Stimulated activated CD4-positive, alpha-beta T cell treated with anti-CD3 and anti-CD28 coated beads, Interleukin-1b, Interleukin-23, amount 100 ng/mL, for 4 hours (primary cell): ENCODE measurements at places on chromosomes 11 and 22.

GRCh38 chr22:36180038-36180880 is 19.7 kb upstream of the APOL3 start:
- DNase-seq = peak; percentile 84

GRCh38 chr11:2579315-2580060 is 120.3 kb downstream of the KCNQ1OT1 start:
- DNase-seq = no peak

DNA sequence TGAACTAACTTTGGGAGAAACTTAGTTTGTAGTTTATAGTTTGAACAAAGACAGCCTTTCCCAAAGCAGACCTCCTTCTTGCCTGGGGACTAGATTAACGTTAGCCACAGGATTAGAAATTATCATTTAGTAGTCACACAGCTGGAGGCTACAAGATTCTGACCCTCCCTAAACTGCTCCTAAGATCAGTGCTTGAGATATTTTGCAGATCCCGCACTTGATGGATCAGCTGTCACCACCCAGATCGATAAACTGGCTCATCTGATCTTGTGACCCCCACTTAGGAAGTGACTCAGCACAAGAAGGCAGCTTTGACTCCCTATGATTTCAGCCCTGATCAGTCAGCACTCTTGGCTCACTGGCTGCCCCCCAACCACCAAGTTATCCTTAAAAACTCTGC is 1.6 kb downstream of the SLC22A24 start:
- no peak for DNase-seq

DNA sequence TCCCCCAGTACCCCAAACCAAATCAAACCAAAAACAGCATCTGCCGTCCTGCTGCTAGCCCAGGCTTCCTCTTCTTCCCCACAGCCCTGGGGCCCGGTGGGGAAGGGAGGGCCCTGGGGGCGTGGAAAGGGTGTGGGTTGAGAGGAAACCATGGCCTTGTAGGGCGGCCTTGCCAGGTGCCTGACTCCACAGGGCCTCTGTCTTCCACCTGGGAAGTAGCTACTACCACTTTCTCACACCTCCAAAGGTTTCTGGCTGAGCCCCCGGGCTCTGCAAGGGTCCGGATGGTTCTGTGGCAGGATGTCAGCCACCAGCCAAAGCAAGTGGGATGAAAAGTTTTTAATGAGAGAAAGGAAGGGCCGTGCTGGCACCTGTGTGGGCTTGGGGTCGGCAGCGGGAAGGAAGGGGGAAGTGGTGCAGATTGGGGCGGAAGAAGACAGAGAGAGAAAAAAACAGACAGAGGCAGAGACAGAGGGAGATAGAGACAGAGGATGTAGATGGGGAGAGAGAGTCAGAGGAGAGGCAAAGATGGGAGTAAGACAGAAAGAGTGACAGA is 10.5 kb downstream of the TPST2 start:
- peak; percentile 32 for DNase-seq

- DNase-seq = no peak
These were observed 57.6 kb downstream of the REXO2 start for GRCh38 chr11:114496915-114497314.

DNA sequence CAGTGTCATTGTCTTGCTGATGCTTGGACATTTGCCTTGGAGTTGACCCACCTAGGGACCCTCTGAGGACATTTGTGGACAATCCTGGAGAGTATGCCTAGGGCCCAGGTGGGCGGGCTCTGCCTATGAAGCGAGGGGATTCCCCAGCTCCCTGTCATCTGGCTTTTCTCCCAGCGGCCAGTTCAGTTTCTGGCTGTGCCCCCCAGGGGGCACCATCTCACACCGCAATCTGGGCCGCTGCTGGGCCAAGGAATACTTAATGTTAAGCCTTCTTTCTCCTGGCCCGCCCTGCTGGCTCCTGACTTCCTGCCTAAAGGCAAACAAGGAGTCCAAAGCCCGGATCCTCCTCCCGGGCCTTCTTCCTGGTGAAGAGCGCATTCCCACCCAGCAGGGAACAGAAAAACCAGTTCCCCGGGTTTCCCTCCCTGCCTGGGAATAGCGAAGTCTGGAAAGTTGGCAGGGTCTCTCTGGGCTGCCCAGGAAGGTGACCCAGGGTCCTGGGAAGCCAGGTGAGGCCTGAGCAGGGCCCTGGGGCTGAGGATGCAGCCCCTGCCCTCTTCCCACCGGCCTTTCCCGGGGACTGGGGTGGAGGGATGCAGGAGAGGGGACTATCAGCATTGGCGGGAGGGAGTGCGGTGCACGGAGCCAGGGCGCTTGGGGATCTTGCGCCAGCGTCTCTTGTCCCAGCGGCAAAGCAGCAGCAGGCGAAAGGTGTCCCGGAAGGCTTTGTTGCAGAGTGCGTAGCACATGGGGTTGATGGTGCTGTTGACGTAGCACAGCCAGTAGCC is 11.9 kb downstream of the CHRM1 start:
- peak; percentile 23 for DNase-seq

GRCh38 chr11:123392431-123392830 is 37.6 kb upstream of the GRAMD1B start:
- DNase-seq = no peak

- DNase-seq = no peak
These were observed 5.9 kb upstream of the GLB1L3 start for GRCh38 chr11:134270250-134270714.

- no peak for DNase-seq
These were observed 5.9 kb downstream of the SF1 start for GRCh38 chr11:64772303-64773018.

DNA sequence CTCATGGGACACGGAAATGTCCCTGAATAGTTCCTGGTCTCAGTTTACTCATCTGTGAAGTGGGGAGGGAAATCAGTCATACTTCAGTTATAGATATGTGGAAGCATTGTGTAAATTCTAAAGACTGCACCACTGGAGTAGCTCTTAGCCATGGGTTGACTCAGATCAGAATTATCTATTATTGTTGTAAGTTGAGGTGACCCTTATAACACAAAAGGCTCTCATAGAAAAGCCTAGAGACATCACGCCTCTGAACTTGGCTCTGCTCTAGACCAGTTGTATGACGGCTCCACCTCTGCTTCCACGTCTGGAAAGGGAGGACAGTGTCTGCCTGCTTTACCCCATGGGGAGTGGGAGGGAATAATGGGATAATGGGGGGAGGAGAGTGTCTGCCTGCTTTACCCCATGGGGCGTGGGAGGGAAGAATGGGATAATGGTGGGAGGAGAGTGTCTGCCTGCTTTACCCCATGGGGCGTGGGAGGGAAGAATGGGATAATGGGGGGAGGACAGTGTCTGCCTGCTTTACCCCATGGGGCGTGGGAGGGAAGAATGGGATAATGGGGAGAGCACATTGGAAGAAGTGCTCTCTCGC is 98.2 kb downstream of the AMOTL1 start:
- no peak for DNase-seq

- no peak for DNase-seq
These were observed 573.9 kb upstream of the CADM1 start for GRCh38 chr11:116078101-116078591.

DNA sequence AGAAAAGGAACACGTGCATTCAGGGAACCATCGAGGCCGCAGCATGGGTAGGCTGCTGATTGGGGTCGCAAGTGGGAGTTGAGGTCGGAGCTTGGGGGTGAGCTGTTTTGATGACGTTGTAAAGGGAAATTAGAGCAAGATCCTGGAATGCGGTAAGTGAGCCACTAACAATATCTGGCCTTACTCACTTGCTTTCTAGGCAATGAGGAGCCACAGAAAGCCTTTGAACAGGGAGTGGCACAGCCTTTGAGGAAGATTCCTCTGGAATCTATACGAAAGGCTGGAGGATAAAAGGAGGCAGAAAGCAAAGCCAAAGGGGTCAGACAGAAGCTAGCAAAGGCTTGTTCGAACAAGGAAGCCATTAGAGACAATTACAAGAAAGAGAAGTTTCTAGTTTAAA is 197.5 kb downstream of the LARGE1 start:
- no peak for DNase-seq

GRCh38 chr11:12499071-12499470 is 121.7 kb downstream of the PARVA start:
- DNase-seq = no peak

GRCh38 chr11:69210310-69211035 is 54.7 kb downstream of the SMIM38 start:
- DNase-seq = no peak

- DNase-seq = no peak
These were observed 48.3 kb upstream of the PAK1 start for GRCh38 chr11:77522215-77522614.

DNA sequence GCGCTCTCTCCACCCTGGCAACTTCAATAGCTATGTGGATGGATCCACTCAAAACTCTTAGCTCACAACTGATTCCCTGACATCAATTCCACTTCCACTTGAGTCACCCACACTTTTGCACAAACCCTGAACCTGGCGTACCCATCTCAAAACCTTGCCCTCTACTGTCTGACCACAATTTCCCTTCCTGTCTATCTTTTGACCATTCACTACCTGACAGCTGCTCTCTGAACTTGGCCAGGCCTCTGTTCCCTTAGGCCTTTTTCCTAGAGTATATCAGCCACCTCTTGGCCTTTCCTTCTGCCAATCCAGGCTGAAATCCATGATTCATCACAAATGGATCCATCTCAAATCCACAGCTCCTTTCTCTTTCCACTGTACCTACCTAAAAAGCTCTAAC is 106.0 kb downstream of the RPL27A start:
- DNase-seq = no peak

DNA sequence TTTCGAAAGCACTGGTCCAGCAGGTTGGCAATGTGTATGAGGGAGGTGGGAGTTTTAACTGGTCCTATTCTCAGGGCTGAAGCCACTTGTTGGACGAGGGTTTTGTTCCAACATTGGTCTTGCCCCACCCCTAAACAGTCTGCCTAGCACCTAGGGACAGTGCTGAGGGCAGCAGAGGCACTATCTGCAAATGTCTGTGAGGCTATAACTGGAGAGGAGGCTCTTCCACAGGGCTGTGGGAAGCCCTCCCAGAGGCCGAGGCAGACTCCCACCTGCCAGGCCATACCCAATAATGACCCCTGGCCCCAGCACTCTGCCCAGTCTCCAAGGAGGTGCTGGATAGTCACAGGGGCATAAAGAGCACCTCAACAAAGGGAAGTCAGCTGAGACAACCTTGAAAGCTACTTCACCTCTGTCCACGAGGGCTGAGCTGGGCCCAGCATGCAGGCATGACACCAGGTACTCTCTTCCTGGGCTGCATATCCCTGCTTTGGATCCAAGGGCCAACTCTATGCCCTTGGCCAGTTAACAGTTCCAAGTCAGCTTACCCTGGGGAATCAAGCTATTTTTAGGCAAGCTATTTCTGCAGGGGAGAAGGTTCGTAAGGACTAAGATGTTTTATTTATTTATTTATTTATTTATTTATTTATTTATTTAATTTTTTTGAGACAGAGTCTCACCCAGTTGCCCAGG is 40.2 kb upstream of the SLC25A1 start:
- DNase-seq = no peak

- DNase-seq = no peak
These were observed 35.0 kb downstream of the CWC15 start for GRCh38 chr11:94938095-94939055.

DNA sequence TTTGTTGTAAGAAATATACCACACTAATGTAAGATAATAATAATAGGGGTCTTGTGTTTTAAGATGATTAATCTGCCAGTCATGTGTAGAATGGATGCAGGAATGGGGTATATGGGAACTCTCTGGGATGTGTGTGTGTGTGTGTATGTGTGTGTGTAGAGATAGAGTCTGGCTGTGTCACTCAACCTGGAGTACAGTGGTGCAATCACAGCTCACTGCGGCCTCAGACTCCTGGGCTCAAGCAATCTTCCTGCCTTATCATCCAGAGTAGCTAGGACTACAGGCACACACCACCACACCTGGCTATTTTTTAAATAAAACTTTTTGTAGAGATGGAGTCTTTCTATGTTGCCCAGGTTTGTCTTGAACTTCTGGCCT is 11.5 kb upstream of the PANX1 start:
- DNase-seq = no peak

GRCh38 chr11:122108192-122108799 is 7.7 kb downstream of the BLID start:
- no peak for DNase-seq

GRCh38 chr11:128621601-128622501 is 34.5 kb upstream of the ETS1 start:
- DNase-seq = no peak

GRCh38 chr11:87083029-87083428 is 45.3 kb downstream of the TMEM135 start:
- no peak for DNase-seq

GRCh38 chr11:115493488-115493887 is 10.7 kb downstream of the CADM1 start:
- DNase-seq = no peak

- DNase-seq = no peak
These were observed 46.8 kb downstream of the FAM83F start for GRCh38 chr22:40041366-40042137.

DNA sequence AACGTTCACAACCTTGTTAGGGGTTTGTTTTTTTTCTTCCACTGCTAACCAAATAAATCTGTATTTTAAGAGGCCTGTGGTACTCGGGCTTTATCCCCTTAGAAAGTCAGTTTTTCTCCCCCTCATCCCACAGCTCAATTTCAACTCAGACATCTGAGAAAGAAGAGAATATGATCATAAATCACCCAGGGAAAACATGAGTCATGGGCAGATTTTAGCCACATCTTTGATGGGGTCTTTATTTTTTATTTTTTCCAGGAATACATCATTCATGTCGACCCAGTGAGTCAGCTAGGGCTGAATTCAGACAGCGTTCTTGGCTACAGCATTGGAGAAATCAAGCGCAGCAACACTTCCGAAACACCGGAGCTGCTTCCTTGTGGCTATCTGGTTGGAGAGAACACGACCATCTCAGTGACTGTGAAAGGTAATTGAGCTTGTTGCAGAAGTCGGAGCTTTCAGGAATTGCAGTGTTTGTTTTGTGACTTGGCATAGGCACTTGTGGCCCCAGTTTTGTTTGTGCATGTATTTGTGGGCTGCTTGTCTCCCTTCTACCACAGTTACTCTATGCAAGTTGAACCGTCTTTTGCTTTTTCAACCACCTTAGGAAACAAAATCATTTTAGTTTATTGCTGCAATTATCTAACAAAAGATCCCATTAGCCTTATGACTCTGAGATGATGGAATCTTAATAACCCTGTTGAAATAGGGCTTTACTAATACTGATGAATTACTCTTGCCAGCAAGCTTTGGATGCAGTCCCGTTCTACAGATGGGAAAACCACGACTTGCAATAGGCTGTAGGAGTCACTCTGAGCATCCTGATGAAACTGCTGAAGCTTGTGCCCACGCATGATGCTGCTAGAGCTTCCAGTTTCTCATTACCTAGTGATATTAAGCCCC is 62.7 kb downstream of the DBX1 start:
- DNase-seq = no peak

GRCh38 chr22:46754110-46754799 is 8.2 kb upstream of the TBC1D22A start:
- DNase-seq = no peak

GRCh38 chr11:84297570-84297969 is 1011.4 kb upstream of the CCDC90B start:
- DNase-seq = no peak

- DNase-seq = peak; percentile 12
These were observed 16.4 kb upstream of the UPK3A start for GRCh38 chr22:45268167-45268957.

GRCh38 chr11:109236188-109236587 is 185.8 kb upstream of the C11orf87 start:
- DNase-seq = no peak

GRCh38 chr22:39997939-39998726 is 3.4 kb downstream of the FAM83F start:
- no peak for DNase-seq

GRCh38 chr11:9280655-9281301 is 15.6 kb upstream of the DENND5A start:
- no peak for DNase-seq

- no peak for DNase-seq
These were observed 2.0 kb upstream of the APOBEC3A start for GRCh38 chr22:38955250-38955905.
